ENCODE measurements at places on chromosomes 13 and 19.

GRCh38 chr13:46682015-46682414 lies 114.9 kb downstream of the ESD start:
- DNase-seq: no peak

DNA sequence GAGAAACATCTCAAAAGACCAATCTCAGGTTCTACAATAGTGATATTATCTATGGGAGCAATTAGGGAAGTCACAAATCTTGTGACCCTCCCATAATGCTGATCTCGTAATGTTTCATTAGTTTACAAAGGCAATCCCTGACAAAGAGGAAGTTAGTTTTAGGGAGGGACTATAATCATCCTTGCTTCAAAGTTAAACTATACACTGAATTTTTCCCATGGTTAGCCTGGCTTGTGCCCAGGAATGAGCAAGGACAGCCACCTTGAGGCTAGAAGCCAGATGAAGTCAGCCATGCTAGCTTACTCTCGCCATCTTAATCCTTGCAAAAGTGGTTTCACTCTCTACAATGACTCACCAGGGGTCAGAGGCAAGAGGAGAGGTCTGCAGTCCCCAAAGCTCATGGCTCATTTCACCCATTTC lies 5.4 kb downstream of the CEACAM3 start:
- no peak for DNase-seq

DNA sequence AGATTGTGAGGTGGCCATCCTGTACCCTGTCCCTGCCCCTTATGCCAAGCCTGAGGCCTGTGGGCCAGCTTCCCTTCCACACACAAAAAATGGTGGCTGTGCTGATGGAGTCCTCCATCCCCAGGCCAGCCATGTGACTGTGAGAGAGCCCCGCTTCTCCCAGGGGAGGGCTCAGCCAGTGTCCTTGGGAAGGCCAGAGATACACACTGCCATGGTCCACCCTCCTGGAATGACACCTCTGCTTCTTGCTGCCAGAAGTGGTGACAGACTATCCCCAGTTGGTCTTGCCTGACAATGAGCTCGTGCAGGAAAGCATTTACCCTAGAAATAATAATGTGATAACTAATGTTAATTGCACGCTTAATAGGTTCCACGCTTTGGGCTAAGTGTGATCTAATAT lies 38.0 kb downstream of the FAM124A start:
- DNase-seq: no peak

DNA sequence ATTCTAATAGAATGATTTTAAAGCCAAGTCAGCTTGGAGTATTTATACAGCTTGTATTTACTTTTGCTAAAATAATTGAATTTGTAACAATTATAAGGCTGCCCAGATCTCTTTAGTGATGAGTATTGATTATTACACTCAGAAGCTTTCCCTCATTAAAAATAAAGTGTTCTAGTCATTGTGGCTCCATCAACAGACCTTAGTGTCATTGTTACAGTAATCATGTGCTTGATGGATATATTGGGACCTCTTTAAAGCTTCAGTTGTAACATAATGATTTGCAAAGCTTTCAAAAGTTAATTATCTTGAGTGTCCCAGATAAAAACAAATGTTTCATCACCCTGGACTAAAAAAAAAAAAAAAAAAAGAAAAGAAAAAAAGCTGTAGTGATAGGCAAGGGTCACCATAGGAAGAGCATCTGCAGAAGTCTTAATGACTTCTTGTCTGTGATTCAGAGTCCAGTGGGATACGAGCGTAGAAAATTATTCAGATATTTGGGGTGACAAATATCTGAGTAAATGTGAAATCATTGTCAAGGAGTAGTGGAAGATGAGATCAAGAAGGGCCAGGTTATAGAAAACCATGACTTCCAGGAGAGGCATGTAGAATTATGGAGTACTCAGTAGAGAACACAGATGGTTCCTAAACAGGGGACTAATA lies 369.6 kb downstream of the DCT start:
- no peak for DNase-seq

- DNase-seq: no peak
Observed at GRCh38 chr19:40933025-40933424, 51.0 kb upstream of the CYP2A7 start.

GRCh38 chr19:18898081-18898606 lies 2.2 kb upstream of the CERS1 start:
- DNase-seq: no peak

GRCh38 chr13:111879719-111880118 lies 187.2 kb upstream of the SOX1 start:
- DNase-seq: no peak

DNA sequence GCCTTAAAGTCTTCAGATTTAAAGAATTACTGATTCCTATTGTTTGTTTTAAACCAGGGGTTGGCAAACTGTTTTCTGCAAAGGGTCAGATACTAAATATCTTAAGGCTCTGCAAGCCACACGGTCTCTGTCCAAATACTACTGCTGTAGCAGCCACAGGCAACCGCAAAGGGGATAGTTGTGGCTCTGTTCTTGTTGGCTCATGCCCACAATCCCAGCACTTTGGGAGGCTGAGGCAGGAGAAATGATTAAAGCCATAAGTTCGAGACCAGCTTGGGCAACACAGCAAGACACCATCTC lies 22.4 kb downstream of the RANBP3 start:
- no peak for DNase-seq

- no peak for DNase-seq
Observed at GRCh38 chr13:77390391-77390790, 63.5 kb upstream of the MYCBP2 start.

GRCh38 chr13:41520016-41520659 lies 62.8 kb downstream of the RGCC start:
- DNase-seq: no peak

DNA sequence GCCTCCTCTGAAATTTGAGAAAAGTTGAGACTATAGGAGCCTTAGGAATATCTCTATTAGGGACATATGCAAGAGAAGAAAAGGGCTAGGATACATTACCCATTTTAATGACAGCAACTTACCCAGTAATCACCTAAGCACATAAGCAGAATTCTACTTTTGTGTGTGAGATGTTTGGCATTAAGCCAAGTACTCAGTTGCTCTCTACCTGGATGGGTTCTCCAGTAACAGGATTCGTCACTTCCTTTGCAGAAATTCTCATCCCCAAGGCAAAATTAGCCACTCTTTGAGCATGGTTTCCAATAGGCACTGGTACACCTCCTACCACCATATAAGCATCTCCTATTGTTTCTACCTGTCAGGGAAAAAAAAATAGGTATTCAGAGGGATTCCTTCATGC lies 95.1 kb downstream of the C13orf42 start:
- no peak for DNase-seq

GRCh38 chr19:4744451-4745174 lies 21.0 kb upstream of the DPP9 start:
- no peak for DNase-seq

GRCh38 chr13:27427641-27428040 lies 3.2 kb downstream of the GTF3A start:
- no peak for DNase-seq

DNA sequence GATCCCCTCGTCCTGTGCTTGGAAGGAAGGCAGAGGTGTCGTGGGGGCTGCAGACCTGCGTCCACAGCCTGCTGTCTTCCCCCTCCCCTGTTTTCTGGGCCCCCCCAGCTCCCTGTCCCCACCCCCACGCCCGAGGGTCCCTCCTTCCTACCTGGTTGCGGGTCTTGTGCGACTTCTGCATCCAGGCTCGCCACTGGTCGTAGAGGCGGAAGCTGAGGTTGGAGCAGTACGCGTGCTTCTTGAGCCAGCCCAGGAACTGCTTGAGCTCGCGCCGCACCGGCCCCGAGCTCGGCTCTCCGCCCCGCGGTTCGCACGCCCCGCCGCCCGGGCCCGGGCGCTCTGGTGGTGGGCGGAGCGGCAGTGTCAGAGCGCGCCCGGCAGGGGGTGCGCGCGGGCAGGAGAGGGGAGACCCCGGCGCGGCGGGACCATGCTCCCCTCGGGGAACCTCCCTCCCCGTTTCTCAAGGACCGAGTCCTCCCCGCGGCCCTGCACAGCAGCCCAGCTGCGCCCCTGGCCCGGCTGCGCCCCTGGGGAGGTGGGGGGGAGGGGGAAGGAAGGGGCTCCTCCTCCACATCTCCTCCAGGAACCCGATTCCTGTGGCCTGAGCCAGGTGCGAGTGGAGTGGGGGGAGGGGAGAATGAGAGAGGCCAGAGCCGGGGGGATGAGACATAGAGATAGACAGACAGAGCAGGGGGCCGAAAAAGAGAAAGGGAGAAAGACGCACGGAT lies 5.7 kb downstream of the REX1BD start:
- peak; percentile 66 for DNase-seq

Measured in stimulated activated CD4-positive, alpha-beta T cell treated with anti-CD3 and anti-CD28 coated beads, Interleukin-4, amount 100 ng/mL, for 48 hours (primary cell).